Dermis microvascular lymphatic vessel endothelial cell (primary cell): ENCODE measurements at places on chromosomes 7 and 10. TPM values are rescaled to one million over a fixed set of nuclear protein-coding genes. Genes with fewer than 3 reads are reported as not detected.

The PNLIP gene
- total RNA-seq: not detected in 2 replicates

The MSMB gene
- not detected in 2 replicates for total RNA-seq

The SLC13A1 gene
- total RNA-seq: not detected in 2 replicates

The HHEX gene
- total RNA-seq: 36.8 and 62.8 TPM in 2 replicates

The CDHR3 gene
- total RNA-seq: 1.0 and 1.3 TPM in 2 replicates

The UBE2D1 gene
- 5.9 and 7.8 TPM in 2 replicates for total RNA-seq

The DENND2A gene
- total RNA-seq: 0.64 and 0.89 TPM in 2 replicates

The GPER1 gene
- 1.5 and 2.3 TPM in 2 replicates for total RNA-seq

The NPFFR1 gene
- total RNA-seq: not detected in 2 replicates

The GPRIN2 gene
- not detected in 2 replicates for total RNA-seq

The MACROH2A2 gene
- under 0.01 TPM in 1 of 2 replicates, not detected in the other for total RNA-seq

The NUTM2B gene
- under 0.01 and 0.26 TPM in 2 replicates for total RNA-seq

The RABGEF1 gene
- 18.1 and 22.4 TPM in 2 replicates for total RNA-seq

The SEMA3D gene
- total RNA-seq: 9.4 and 11.0 TPM in 2 replicates

The TNPO3 gene
- total RNA-seq: 50.6 and 52.1 TPM in 2 replicates

The NHLRC2 gene
- total RNA-seq: 11.4 and 13.7 TPM in 2 replicates

The PROSER2 gene
- total RNA-seq: 5.1 and 5.3 TPM in 2 replicates

The HABP2 gene
- 0.25 TPM in 1 of 2 replicates, not detected in the other for total RNA-seq

The HOXA7 gene
- 1.0 and 2.0 TPM in 2 replicates for total RNA-seq

The LBX1 gene
- not detected in 2 replicates for total RNA-seq

The C10orf95 gene
- under 0.01 TPM in 1 of 2 replicates, not detected in the other for total RNA-seq

The GPR26 gene
- not detected in 2 replicates for total RNA-seq

The HGF gene
- 0.25 and 0.77 TPM in 2 replicates for total RNA-seq

The EN2 gene
- total RNA-seq: under 0.01 TPM in 1 of 2 replicates, not detected in the other

The FANK1 gene
- 1.0 TPM in 2 replicates for total RNA-seq

The TMEM270 gene
- not detected in 2 replicates for total RNA-seq

The RNF32 gene
- 0.25 and 0.26 TPM in 2 replicates for total RNA-seq

The OPALIN gene
- total RNA-seq: not detected in 2 replicates
